Small intestine (tissue), 16 donors: ENCODE measurements at places on chromosomes 12 and 14. TPM values are rescaled to one million over a fixed set of nuclear protein-coding genes. Genes with fewer than 3 reads are reported as not detected.

The BBOF1 gene
- 5.1 TPM for polyA plus RNA-seq

The SLC25A29 gene
- polyA plus RNA-seq = 10.0 TPM

The KICS2 gene
- 5.6 TPM for polyA plus RNA-seq

The SLC38A4 gene
- 0.93 TPM for polyA plus RNA-seq

The MAP3K12 gene
- polyA plus RNA-seq = 9.0 TPM

The KRT78 gene
- polyA plus RNA-seq = 0.30 TPM

The NXPH4 gene
- polyA plus RNA-seq = not detected

The ALG10B gene
- polyA plus RNA-seq = 7.4 TPM

The SYNDIG1L gene
- 0.06 TPM for polyA plus RNA-seq

The CLEC4E gene
- polyA plus RNA-seq = 0.45 TPM
